Kasumi-1 (cell line): ENCODE measurements at places on chromosomes 11 and 22.

DNA sequence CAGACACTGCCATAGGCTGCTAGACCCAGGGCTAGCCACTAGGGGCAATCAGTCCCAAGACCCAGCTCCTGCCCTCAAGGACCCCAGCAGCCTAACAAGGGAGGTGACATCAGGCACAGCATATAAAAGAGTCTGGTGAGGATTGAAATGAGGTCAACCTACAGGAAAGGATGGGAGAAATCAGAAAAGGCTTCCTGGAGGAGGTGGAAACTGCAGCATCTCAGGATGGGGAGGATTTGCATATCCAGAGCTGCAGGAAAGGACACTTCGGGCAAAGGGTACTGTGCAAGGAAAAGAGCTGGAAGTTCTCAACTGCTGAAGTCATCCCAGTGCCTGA is 2.9 kb upstream of the ARFGAP2 start:
- DNase-seq: peak; percentile 60

DNA sequence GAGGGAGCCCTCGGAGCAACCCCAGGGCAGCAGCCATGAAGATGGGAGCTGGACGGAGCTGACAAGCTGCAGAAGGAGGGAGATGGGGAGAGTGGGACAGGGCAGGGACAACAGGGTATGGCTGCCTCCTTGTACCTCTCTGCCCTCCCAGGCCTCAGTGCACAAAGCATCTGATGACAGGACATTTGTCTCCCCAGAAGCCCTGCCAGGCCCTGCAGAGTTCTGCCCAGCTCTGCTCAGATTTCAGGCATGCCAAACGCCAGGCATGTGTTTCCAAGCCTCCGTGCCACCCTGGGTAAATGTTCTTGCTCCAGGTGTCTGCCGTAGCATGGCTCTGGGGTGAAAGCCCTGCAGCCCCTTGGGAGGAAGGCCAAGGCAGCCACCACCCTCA is 1.1 kb upstream of the IFITM10 start:
- no peak for DNase-seq

DNA sequence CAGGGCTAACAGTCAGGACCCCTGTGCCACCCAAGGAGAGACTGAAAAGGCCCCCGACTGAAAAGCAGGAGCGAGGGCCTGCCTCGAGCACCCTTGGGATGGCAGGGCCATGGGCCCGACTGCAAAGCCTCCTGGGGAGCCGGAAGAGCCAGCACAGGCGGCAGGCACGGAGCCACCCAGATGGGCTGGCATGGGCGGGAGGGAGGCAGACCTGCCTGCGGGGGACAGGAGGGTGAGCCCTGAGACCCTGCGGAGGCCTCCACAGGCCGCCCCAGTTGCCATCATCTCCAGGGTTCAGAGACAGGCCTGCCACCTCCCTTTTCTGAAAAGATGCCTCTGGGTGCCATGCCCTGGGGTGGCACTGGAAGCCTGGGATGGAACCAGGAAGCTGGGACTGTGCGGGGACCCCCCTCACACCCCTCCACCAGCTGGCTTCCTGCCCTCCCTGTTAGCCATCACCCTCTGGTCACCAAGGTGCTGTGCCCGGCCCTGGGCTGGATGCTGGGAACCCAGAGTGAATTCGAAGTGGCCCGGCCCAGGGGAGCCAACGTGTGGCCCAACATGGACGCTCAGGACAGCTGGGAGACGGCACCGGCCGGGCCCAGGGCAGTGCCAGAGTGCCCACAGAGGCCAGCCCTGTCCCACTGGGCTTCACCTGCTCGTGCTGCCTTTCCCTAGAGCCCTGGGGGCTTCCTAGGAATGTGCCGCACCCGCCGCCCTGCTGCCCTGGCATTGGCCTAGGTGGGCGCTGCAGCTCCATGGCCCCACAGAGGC is 13.8 kb downstream of the TSPAN32 start:
- DNase-seq: no peak

GRCh38 chr22:36409911-36410756 is 22.4 kb upstream of the MYH9 start:
- no peak for DNase-seq

DNA sequence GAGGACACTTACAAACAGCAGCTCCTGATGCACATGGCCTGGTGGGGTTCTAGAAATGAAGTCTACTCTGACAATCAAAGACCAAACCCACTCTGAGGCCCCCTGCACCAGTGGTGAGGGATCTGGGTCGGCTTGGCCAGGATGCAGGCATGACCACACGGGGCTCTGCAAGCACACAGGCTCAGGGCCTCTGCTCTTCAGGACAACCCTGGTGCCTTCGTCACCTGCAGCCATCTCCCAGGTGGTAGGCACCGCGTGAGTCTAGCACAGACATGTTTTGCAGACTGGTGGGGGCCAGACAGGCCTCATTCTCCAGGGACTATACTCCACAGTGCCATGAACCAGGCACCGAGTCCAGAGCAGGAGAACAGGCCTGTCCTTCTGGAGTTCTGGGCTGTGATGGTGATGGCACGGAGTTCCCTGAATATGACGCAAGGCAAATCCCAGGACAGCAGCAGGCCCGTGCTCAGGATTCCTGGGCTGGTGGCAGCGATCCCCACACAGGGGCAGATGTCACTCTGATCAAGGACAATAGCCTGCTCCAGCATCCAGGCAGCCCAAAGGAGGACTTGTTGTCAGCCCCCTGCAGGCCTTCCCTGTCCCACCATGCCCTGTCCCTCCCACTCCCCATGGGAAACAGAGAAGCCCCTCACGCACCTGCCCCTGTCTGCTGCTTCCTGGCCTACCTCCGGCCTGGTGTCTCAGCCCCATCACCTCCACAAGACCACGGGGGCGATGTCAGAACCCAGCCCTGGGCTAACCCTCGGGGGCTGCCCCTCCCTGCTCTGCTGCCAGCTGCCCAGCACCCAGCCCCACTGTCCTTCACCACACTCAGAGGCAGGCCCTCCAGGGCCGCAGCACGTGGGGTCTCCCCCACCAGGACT is 36.1 kb downstream of the GNB1L start:
- DNase-seq: no peak

DNA sequence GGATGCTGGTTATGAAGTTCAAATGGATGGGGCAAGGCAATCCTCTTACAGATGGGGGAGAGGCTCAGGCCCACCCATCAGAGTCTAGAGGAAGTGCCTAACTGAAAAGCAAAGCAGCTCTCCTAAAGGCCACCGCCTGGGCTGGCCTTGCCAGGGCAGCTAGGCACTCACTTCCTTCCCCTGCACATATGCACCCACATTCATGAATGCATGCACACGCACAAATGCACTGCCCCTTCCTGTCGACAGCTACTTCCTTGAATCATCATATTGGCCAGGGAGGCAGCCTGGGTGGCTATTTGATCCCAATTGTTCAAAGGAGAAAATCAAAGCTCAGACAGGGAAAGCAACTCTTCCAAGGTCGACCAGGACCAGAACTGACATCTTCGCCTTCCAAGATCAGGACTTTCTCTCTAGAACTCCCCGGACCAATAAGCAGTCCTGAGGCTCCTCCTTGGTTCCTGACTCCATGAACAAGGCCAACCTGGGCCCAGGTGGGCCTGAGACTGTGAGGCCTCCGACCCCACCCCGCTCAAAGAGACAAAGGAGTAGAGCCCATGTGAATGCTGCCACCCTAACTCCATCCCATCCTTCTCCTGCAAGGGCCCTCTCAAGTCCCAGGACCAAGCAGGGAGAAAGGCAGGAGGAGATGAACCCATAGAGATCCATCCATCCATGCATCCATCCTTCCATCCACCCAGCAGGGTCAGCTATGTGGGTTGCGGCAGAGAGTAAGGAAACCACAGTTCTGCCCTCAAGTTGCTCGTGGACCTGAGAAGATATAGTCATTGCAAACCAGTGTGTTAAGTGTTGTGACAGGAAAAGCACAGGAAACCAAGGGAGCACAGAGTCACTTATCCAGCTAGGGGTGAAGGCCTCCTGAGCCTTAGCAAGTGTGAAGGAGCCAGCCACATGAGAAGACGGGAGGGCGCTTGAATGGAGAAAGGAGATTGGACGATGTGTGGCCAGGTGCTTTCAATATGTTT is 35.4 kb upstream of the LMO1 start:
- no peak for DNase-seq

GRCh38 chr11:17392872-17393271 is 4.4 kb upstream of the KCNJ11 start:
- no peak for DNase-seq

GRCh38 chr11:67271541-67272284 is 5.4 kb downstream of the GRK2 start:
- DNase-seq: peak; percentile 66

- DNase-seq: no peak
These were observed 67.2 kb downstream of the SGSM1 start for GRCh38 chr22:24873226-24873625.

GRCh38 chr11:42251984-42252383 is 792.5 kb upstream of the LRRC4C start:
- no peak for DNase-seq

DNA sequence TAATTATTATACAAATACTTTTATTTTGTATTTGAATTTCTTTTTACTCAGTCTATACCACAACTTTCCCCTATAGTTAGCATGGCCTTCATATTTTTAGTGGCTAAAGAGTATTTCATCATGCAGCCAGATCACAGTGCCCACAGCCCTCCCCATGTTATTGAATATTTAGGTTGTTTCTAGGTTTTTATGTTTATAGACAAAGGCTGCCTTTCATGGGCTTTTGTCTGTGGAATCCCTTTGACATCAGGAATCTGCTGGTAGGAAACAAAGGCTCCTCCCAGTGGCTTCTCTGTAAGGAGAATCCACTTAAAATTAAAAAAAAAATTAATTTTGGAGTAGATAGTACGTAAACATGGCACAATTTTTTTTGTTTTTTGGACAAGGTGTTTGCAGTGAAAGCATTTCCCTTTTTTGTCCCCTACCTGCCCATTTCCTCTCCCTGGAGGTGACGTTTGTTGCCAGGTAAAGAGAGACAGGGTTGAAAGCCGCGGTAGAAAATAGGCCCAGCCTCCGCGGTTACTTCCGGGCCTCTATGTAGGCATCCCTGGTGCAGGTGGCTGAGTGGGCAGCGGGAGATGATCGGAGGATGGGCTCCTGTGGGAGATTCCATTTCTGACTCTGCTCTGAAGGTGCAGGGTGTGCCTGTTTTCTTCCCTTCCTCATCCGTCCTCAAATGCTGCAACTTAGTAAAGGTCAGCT is 82.2 kb upstream of the OR4B1 start:
- DNase-seq: no peak

- DNase-seq: no peak
These were observed 48.8 kb upstream of the ALX4 start for GRCh38 chr11:44358713-44359112.

- peak; percentile 25 for DNase-seq
These were observed at the start of gene BDNF for GRCh38 chr11:27700351-27701301. TSS of gene BDNF (minus strand) at chr11:27700455. CDS start at chr11:27658564, 41,891 bp downstream.

- peak; percentile 48 for DNase-seq
These were observed 21.9 kb downstream of the SERPINH1 start for GRCh38 chr11:75583718-75584658.

- no peak for DNase-seq
These were observed 470.0 kb downstream of the BUD13 start for GRCh38 chr11:116302756-116303155.

DNA sequence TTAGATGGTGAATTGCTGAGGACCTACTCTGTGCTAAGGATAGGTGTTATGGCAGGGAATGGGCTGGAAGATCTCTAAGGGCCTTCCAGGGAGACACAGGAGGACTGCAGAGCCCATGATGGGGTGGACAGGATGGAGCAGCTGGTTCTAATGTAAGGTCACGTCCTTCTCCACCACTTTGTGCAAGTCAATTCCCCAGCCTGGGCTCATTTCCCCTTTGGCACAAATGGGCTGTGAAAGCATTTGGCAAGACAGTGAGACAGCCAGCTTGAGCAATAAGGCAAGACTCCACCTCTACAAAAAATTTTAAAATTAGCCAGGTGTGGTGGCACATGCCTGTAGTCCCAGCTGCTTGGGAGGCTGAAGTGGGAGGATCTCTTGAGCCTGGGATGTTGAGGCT is 81.4 kb upstream of the THY1 start:
- no peak for DNase-seq

DNA sequence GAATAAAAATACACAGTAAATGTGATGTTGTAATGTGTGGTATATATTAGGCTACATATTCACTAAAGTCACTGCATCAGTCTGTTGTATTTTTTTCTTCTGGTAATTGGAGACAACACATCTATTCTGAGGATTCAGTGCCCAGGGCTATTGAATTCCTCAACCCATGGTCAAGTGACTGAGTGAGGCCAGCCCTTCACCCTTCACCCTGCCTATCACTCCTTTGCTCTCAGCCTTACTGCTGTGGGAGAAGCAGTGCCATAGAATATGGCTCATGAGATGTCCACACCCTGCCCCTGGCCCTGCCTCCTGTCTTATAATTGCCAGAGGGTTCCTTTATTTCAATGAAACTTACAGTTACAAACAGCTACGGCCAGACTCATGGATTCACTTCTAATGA is 295.6 kb downstream of the NTM start:
- DNase-seq: no peak

DNA sequence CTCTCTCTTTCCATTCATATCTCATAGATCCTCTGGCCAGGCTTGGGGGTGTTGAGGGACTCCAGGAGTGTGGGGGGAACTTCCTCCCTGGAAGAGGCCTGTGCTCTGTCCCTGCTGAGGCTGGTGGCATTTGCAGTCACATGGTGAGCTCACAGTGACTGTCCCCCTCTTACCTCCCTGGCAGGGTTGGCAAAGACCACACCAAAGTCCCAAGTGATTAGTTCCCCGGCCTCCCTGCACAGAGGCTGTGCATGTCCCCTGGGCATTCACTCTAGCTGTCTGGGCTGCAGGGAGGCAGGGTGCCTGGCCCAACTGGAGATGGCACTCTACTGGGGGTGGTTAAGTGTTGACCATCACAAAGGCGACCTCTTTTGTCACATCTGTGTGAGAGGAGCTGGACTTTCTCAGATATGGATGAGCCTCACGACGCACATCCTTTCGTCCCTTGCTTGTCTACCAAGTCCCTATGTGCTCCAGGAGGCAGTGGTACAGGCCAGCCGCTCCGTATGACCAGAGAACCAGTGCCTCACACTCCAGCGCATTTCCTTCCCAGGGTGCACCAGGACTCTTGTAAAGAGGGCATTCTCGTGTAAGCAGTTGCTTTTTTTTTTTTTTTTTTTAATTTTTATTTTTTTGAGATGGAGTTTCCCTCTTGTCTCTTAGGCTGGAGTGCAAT is 8.8 kb downstream of the TANGO2 start:
- no peak for DNase-seq

- DNase-seq: no peak
These were observed 640.0 kb upstream of the ANO5 start for GRCh38 chr11:21552911-21553310.
